Fibroblast of skin of scalp (primary cell): ENCODE measurements at places on chromosomes 1 and 21.

- peak; percentile 86 for DNase-seq
Measured at GRCh38 chr1:235617808-235618207, 31.8 kb downstream of the GNG4 start.

GRCh38 chr1:113875714-113876113 lies 4.2 kb upstream of the PTPN22 start:
- DNase-seq = no peak

DNA sequence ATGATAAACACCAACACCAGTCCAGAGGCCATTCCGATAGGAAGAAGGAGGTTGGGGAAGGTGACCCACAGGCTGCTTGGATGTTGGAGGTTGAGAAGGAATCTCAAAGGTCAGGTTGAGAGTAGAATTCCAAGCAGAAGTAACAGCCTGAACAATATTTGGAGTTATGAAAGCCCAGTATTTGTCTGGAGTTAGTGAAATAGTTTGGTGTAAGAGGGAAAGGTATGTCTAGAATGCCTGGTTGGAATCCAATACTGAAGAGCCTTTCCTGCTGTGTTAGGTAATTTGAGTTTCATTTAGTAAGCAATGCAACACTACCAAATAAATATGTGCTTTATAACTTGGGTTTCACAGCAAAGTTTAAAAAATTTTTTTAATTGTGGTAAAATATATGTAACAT lies 70.5 kb upstream of the MCOLN3 start:
- DNase-seq = peak; percentile 10

GRCh38 chr1:10906866-10907519 lies 105.5 kb upstream of the TARDBP start:
- no peak for DNase-seq

- peak; percentile 12 for DNase-seq
Measured at GRCh38 chr1:101253976-101254674, 17.3 kb downstream of the S1PR1 start.

GRCh38 chr1:222697826-222698225 lies 14.5 kb downstream of the AIDA start:
- DNase-seq = peak; percentile 18

DNA sequence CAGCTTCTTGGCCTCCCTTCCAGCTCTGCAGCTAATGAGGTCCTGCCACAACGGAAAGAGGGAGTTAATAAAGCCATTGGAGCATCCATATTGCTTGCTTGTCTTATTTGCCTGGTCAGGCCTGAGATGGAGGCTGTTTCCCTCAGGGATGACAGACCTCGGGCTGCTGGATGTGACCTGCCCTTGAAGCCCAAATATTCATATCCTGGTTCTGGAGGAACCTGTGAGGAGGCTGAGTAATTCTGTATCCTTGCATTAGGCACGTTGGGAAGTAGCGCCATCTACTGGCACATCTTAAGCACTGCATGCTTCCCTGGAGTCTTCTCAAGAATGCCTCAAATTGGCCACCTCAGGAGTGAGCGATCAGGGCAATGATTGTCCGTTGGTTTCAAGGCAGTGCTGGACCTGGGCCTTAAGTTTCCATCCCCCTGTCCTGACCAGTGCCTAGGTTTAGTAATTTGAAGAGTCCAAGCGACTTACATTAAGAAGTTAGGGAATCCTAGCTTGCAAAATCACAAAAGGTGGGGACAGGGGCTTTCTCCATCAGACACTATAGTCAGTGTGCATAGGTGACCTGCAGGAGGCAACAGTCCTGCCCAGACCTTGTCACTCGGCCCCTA lies 13.8 kb upstream of the NASP start:
- peak; percentile 71 for DNase-seq

GRCh38 chr21:30408782-30409494 lies 13.1 kb downstream of the KRTAP13-1 start:
- DNase-seq = peak; percentile 69

- no peak for DNase-seq
Measured at GRCh38 chr1:196774175-196774574, 465 bp upstream of the CFHR3 start.

DNA sequence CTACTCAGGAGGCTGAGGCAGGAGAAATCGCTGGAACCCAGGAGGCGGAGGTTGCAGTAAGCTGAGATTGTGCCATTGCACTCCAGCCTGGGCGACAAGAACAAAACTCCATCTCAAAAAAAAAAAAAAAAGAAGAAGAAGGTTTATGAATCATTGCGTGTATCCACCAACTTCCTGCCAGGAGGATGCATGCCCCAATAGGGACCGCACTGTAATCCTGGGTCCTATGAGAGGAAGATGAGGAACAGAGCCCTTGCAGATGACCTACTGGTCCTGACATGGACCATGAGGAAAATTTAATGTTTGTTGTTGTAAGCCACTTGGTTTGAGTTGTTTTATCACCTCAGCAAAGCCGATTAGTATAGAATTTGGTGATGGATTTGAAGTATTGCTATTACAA lies 56.7 kb downstream of the PTGS2 start:
- no peak for DNase-seq

GRCh38 chr21:16194095-16194787 lies 464.5 kb downstream of the USP25 start:
- DNase-seq = peak; percentile 87

- no peak for DNase-seq
Measured at GRCh38 chr1:230342019-230342418, 84.1 kb downstream of the PGBD5 start.

GRCh38 chr1:155064111-155064831 lies 731 bp downstream of the EFNA4 start:
- no peak for DNase-seq

DNA sequence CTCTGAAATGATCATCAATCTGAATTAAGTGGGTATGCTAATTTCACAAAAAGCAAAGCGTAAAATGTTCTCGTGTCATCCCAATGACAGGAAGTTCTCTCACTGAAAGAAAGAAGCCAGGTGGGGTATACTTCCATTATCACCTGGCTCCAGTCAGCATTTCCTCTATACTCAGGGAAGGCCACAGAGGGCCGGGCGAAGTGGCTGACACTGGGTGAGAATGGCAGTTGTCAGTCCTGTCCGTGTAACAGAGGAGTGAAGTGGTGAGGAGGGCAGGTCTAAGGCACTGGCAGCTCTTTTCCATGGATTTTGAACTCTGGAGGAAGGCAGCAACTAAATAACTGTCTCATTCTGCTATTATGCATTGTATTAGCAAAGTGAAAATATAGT lies 60.4 kb downstream of the CAPN2 start:
- no peak for DNase-seq
